ENCODE measurements at places on chromosomes 5 and 9. TPM values are rescaled to one million over a fixed set of nuclear protein-coding genes. Genes with fewer than 3 reads are reported as not detected.
A peak's percentile ranks its signal among the peaks of the same experiment; 100 is the strongest.

- DNase-seq: no peak
Measured at GRCh38 chr5:171999877-172000276, 6.6 kb downstream of the FBXW11 start.

- DNase-seq: no peak
Measured at GRCh38 chr9:128629852-128630545, 26.6 kb downstream of the DYNC2I2 start.

The CATSPER3 gene
- 0.65 TPM for total RNA-seq

The C9orf43 gene
- not detected for total RNA-seq

The SLC6A18 gene
- not detected for total RNA-seq

DNA sequence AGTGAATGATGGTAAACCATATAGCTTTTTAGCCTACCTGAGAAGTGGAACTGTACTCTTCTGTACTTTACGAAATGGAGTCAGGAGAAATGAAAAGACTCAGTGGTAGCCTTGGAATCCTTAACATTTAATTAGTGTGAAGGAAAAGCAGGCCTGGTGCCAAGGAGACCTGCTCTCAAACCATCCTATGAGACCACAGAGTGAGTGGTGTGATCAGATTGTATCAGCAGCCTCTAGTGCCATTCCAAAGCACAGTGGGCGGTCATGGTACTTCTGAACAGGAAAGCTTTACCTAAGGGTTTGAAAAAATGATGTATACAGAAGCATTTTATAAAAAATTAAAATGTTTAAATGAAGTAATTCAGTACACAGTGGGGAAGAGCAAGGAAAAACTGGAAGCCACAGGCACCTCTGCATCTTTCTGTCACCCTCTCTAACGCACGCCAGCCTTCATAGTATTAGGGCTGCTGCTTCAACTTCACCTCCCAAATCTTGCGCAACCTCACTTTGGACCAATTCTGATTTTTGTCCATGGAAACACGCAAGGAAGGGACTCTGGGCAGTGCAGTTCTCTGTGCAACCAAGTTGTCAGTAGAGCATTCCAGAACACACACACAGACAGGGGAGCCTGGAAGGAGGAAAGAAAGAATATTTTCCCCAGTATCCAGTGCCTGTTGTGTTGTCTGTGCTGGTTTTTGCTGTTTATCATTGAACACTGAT is 203.7 kb downstream of the SH3GL2 start:
- no peak for DNase-seq

DNA sequence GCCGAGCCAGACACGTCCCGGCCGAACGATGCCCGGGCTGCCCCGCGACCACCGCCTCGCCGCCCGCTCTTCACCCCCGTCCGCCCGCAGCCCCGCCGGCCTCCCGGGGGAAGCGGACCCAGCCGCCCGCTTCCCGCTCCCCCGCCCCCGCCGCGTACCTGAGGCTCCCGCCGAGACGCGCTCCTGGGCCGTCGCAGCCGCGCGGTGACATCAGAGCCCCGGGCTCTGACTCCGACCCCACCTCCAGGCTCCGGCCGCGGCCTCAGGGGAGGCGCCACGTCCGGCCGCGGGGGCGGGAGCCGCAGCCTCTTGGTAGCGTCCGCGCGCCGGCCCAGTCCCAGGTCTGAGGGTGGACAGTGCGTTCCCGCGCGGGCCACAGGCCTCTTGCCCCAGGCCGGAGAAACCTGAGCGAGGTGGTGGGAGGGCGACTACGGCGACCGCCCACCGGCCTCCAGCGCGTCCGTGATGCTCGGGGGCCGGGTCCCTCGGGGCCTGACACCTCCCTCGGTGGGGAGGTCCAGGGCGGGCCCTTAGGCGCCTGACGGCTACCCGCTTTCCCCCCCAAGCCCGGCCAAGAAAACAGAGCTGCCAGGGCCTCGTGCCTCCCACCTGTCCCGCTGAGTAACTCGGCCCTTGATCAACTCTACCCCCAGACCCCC is at the start of gene SHROOM1:
Gene SHROOM1 (minus strand): TSS at position 212 of the 659 bp plus-strand sequence. CDS start 4,507 bp downstream, outside the sequence.
- DNase-seq: no peak

GRCh38 chr5:131381777-131382176 is 117.9 kb downstream of the CDC42SE2 start:
- DNase-seq: no peak

The EMB gene
- 8.0 TPM for total RNA-seq

GRCh38 chr5:18141222-18141621 is 507.0 kb downstream of the TAF11L14 start:
- DNase-seq: no peak

- DNase-seq: no peak
Measured at GRCh38 chr9:90546200-90546599, 96.4 kb downstream of the DIRAS2 start.

- no peak for DNase-seq
Measured at GRCh38 chr5:179238628-179238970, 106.7 kb downstream of the ADAMTS2 start.

GRCh38 chr9:126218359-126219125 is 108.1 kb upstream of the MVB12B start:
- peak; percentile 70 for DNase-seq

The OBP2A gene
- total RNA-seq: not detected

The FYB1 gene
- 3.3 TPM for total RNA-seq

DNA sequence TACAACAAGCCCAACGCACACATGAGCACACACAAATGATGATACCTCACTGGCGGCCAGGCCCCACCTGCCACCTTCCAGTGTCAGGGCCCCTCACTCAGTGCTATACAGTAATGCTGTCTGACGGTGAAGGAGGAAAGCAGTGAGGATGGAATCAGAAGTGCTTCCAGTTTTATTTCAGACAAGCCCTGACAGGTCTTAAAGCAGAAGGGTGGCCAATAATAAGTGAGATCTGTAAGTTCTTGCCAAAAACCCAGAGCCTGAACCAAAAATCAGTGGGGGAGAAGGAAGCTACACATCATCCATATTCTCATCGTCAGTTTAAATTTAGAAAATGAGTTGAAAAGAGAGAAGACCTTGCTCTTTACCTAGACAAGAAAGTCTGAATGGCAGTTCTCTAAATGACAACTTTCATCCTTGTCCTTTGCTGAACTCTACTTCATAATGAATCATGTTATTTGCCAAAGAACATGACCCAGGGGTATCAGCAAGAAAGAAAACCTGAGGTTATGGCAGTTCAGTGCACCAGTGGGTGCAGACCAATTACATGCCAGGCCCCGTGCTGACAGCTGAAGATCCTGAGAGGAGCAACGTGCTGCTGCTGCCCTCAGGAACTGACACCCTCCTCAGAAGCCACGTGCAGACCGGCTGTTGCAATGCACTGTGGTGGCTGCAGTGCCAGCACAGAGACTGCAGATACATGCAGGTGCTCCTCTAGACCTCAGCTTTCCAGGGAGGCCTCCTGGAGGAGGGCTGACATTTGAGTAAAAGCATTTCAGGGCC is 118.7 kb downstream of the DROSHA start:
- no peak for DNase-seq

The PTGS1 gene
- 91.4 TPM for total RNA-seq

The LSM11 gene
- 38.2 TPM for total RNA-seq

The IFNB1 gene
- total RNA-seq: not detected

DNA sequence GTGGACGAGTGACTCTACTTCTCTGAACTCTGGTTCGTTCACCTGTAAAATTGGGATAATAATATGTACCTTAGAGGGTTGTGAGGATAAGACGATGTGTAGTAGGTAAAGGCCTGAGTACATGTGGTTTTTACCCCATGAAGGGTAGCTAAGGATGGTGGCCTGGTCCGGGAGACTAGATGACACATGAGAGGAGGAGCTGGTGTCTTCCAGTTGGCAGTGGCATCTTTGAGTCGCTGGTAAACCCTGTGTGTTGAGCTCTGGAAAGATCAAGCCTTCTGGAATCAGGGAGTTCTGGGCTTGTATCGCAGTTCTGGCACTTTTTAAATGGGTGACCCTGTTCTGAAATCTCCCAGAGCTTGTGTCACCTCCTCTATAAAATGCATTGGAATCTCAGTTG is 166.4 kb upstream of the ZNF618 start:
- DNase-seq: no peak

- DNase-seq: no peak
Measured at GRCh38 chr5:52024359-52024758, 641.1 kb downstream of the ISL1 start.

- DNase-seq: no peak
Measured at GRCh38 chr5:128193665-128194390, 110.3 kb downstream of the SLC12A2 start.

The CKMT2 gene
- total RNA-seq: 8.6 TPM

The IL13 gene
- not detected for total RNA-seq

The GABRA6 gene
- total RNA-seq: not detected

- DNase-seq: no peak
Measured at GRCh38 chr5:78908173-78909061, 76.7 kb downstream of the ARSB start.
